ENCODE measurements at places on chromosomes 7 and 10.

DNA sequence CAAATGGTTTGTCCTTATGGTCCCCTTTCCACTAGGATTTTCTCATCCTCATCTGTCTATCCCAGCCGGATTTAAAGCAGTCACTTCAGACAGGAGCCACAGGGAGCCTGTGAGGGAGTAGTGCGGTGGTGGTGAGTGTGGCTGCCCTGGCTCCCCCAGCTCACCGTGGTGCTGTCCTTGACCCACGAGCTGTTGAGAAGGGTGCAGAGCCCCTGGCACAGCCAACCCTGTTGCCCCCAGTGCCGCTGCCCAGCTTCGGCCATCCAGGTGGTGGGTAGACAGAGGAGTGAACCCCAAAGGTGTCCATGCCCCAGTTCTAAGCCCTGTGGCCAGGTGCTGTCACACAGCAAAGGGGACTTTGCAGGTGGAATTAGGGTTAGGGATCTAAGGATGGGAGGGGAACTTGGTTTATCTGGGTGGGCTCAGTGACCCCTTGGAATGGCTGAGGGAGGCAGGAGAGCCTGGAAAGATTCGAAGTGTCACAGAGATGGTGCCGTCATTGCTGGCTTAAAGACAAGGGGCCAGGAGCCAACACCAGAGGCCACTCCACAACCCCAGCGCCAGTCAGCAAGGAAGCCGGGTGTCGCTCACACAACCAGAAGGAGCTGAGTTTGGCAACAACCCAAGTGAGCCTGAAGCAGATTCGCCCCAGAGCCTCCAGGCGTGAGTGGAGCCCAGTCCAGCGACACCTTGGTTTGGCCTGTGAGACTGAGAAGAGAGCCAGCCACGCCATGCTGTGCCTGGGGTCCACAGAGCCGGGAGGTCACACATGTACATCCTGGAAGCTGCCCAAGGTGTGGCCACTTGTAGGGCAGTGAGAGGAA is 142.4 kb downstream of the ADCY1 start:
- DNase-seq, result no peak

DNA sequence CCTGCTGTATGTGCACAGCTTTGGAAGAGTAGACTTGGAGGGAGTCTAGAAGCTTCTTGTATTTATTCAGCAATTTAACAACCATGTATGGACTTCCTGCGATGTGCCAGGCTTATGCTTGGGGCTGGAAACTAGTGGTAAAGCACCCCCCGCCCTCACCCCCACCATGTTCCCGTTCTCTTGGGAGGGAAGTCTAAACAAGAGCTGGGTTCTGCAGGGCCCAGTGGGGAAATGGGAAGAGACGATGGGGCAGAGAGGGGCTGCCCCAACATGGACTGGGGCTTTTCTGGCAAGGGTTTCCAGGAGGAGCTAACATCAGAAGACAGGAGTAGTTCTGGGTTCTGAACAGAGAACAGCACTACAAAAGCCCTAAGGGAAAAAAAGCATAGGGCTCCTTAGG is 8.0 kb downstream of the RASSF4 start:
- DNase-seq, result peak; percentile 74

DNA sequence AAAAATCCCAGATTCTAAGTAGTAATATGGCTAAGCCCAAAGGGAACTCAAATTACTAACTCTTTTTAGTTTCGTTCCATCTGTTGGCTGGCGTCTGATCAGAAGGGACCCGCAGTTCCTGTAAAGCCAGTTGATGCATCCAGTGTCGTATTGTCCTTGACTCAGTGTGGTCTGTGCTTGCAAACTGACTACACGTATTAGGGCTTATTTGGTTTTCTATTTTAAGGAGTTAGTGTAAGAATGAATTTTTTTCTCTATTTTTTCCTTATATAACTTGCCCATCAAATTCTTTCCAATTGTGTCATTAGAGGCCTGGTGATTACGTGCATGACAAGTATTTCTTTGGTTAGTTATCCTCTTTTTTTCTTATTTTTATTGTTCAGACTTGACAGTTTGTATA is 9.7 kb downstream of the ABCA13 start:
- DNase-seq, result no peak

GRCh38 chr7:126801733-126802132 is 451.0 kb downstream of the GRM8 start:
- DNase-seq, result no peak

- no peak for DNase-seq
These were observed 530.2 kb upstream of the FZD8 start for GRCh38 chr10:36171953-36172940.

Measured in suppressor macrophage treated with lipopolysaccharide for 1 hour (primary cell).